ENCODE measurements at places on chromosomes 6 and 20.

DNA sequence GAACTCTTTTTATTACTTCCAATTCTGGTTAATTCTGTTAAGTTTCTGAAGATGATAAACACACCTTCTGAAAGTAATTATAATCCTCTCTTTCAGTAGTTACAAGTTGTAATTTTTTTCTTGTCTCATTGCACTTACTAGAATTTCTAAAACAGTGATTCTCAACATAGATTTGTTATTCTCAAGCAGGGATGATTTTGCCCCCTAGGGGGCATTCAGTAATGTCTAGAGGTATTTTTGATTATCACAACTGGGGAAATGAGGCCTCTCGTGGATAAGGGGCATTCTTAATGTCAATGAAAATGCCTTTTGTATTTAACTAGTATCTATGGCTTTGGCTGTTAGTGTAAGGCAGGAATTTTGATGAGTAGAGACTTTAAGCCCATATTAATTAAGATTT lies 39.4 kb upstream of the MAFB start:
- no peak for DNase-seq

DNA sequence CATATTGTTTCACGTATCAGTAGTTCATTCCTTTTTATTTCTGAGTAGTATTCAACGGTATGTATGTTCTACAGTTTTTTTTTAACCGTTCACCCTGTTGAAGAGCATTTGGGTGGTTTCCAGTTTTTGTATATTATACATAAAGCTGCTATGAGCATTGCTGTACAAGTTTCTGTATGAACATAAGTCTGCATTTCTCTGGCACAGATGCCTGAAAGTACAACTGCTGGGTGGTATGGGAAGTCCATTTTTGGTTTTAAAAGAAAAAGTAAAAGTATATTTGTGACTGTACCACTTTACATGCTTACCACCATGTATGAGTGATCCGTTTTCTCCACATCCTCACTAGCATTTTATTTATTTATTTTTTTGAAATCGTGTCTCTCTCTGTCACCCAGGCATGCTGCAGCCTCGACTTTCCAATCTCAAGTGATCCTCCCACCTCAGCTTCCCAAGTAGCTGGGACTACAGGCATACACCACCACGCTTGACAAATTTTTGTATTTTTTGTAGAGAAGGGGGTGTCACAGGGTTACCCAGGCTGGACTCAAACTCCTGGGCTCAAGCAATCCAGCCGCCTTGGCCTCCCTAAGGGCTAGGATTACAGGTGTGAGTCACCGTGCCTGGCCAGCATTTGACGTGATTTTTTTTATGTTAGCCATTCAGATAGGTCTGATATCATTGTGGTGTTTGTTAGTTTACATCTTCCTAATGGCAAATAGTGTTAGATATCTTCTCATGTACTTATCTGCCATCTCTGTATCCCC lies 11.0 kb upstream of the SIM1 start:
- DNase-seq, result no peak

DNA sequence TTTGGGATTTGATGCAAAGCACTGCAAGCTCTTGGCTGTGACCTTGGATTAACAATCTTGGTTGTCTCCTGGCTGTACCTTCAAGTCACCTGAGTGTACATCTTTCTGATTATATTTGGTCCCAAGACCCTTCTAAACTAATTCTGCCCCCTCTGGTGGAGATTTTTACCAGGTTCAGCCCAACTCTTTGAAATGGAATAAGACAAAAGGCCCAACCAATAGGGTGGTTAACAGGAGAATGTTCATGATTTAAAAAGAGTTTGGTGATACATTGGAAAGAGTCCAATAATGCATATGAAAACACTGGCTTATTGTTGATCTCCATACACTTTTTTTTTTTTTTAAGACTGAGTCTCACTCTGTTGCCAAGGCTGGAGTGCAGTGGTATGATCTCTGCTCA lies 77.5 kb upstream of the CD83 start:
- no peak for DNase-seq

DNA sequence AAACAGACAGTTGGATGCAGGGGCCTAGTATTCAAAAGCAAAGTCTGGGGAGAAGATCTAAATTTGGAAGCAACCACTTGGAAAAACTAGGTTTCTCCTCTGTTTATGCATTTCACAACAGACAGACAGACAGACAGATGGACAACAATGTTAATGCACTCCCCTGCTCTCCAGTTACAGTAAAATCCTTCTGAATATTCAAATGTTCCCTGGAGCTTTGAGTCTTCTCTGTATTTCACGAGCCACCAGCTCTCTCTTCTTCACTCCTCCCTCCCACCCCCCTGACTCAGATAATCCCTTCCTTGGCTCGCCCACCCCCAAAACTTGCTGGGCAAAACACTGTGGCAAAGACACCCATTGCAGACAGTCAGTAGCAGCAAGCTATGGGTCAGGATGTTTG lies 129.3 kb upstream of the TOP1 start:
- no peak for DNase-seq

GRCh38 chr6:110037726-110038295 lies 59.7 kb downstream of the GPR6 start:
- DNase-seq, result no peak

DNA sequence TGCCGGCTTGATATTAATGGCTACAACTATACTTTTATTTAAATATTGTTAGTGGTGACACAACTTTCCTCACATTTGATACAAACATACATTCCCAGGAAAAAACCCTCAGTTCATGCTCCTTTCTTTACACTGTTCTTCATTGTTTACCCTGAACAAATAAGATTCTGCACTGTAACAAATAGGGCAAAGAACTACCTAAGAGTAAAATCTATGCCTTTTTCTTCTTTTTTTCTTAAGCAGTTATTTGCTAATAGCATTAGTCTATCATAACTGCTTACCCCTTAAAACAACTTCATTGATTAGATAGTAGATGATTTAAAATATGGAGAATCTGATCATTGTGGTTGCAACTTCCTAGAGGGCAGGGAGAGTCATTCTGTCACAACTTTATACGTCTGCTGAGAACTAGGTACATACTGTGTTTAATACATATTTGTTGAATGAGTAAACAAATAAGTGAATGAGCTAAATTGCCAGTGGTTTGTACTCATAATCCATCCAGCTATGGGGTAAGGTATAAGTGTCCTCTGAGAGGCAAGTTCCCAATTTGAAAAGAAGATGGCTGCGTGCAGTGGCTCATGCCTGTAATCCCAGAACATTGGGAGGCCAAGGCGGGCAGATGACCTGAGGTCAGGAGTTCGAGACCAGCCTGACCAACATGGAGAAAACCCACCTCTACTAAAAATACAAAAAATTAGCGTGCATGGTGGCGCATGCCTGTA lies 161.0 kb downstream of the CDK19 start:
- DNase-seq, result no peak

- DNase-seq, result no peak
These were observed 68.1 kb downstream of the PHF20 start for GRCh38 chr20:35839904-35840303.

- no peak for DNase-seq
These were observed 23.6 kb downstream of the XRN2 start for GRCh38 chr20:21326700-21327099.

- DNase-seq, result no peak
These were observed 81.4 kb upstream of the ARID1B start for GRCh38 chr6:156695742-156696141.

DNA sequence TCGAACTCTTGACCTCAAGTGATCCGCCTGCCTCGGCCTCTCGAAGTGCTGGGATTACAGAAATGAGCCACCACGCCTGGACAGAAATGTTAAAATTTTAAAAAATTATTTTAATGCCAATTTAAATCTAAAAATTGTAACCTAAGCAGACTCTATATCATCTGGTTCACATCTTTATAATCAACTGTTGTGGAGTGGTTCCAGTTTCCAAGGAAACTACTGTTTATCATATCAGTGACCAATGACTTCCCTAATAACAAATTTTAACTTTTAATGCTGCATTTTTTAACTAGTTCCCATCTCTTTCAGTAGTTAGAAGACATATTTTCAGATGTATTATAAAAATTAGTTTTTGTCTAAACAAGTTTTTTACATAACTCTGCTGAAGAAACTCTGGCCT lies 5.2 kb upstream of the BTN3A2 start:
- DNase-seq, result no peak

GRCh38 chr6:25899580-25900408 lies 25.8 kb upstream of the SLC17A3 start:
- no peak for DNase-seq

DNA sequence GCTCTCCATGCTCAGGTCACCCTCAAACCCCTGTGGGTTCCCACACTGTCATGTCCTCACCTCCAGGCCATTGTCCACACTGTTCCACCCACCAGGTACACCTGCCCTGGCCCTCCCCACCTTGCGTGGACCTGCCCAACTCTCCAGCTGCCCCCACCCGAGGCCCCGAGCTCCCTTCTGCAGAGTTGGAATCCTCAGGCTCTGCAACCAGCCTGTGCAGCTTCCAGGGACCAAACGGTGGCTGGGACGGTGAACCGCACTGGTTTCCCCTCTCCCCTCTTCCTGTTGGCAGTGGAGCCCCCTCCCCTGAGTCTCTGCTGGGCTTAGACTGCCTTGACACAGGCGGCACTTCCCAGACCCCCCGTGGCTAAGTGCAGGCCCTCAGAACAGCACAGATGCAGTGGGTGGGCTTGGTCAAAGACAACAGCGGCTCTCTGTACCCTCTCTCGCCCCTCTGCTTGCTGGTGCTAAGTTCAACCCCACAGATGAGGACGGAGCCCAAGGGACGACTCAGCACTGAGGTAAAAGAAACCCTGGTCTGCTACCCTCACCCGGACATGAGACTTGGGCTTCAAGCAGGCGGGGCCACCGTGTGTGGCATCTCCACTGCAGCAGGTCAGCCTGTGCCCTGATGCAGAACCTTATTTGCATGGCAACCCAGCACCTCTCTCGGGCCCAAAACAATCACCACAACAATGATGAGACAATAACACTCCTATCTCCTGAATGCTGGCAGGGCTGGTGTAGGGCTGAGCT lies 11.0 kb downstream of the ZBP1 start:
- no peak for DNase-seq

- no peak for DNase-seq
These were observed 243.5 kb downstream of the BTBD9 start for GRCh38 chr6:38396209-38396608.

GRCh38 chr20:8709627-8710026 lies 359.3 kb upstream of the PLCB4 start:
- DNase-seq, result no peak

GRCh38 chr6:3318226-3318625 lies 59.5 kb downstream of the PSMG4 start:
- DNase-seq, result no peak

GRCh38 chr6:169800116-169800667 lies 48.8 kb downstream of the ERMARD start:
- DNase-seq, result no peak

DNA sequence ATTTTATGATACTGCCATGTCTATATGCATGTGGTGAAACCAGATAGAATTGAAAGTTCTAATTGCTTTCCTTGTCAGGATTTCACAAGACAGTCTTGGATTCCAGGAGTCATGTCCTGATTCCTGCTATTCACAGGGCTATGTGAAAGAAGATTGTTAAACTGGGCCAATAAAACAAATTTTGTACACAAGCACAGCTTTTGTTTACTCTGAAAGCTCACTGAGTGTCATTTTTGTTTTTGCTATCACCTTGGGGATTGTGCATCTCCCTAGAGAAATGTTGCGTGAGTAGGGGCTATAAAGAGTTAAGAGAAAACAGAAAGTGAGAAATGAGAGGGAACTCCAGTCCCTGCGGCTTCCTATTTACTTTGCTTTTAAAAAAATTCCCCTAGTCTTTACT lies 627.5 kb downstream of the PKHD1 start:
- no peak for DNase-seq

GRCh38 chr6:116144605-116145004 lies 18.7 kb upstream of the COL10A1 start:
- no peak for DNase-seq

GRCh38 chr6:35810971-35811698 lies 6.0 kb downstream of the LHFPL5 start:
- no peak for DNase-seq

GRCh38 chr6:109516929-109517328 lies 33.9 kb upstream of the ZBTB24 start:
- no peak for DNase-seq

DNA sequence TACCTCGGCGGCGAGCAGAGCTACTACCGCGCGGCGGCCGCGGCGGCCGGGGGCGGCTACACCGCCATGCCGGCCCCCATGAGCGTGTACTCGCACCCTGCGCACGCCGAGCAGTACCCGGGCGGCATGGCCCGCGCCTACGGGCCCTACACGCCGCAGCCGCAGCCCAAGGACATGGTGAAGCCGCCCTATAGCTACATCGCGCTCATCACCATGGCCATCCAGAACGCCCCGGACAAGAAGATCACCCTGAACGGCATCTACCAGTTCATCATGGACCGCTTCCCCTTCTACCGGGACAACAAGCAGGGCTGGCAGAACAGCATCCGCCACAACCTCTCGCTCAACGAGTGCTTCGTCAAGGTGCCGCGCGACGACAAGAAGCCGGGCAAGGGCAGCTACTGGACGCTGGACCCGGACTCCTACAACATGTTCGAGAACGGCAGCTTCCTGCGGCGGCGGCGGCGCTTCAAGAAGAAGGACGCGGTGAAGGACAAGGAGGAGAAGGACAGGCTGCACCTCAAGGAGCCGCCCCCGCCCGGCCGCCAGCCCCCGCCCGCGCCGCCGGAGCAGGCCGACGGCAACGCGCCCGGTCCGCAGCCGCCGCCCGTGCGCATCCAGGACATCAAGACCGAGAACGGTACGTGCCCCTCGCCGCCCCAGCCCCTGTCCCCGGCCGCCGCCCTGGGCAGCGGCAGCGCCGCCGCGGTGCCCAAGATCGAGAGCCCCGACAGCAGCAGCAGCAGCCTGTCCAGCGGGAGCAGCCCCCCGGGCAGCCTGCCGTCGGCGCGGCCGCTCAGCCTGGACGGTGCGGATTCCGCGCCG lies 994 bp downstream of the FOXC1 start:
- no peak for DNase-seq

- DNase-seq, result no peak
These were observed 1.1 kb downstream of the DDAH2 start for GRCh38 chr6:31727717-31728671.

DNA sequence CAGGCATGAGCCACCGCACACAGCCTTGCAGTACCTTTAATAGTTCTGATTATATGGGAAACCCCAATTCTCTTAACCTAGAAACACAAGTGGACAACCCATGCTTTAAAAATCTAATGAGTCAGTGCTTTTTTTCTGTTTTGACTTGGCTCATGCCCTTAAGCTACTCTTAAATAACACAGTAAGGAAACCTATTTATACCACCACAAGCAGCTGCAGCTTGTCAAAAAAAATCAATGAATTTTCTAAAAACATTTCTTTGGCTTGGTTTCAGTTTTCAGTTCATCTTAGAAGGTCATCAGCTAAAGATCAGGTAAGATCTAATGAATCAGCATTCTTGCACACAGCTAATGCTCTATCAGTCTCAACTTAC lies 124.1 kb upstream of the DST start:
- DNase-seq, result no peak

GRCh38 chr6:39037082-39037508 lies 11.5 kb upstream of the GLP1R start:
- no peak for DNase-seq

GRCh38 chr20:2972126-2972525 lies 71.3 kb upstream of the GNRH2 start:
- DNase-seq, result no peak

GRCh38 chr20:17652411-17652810 lies 29.6 kb downstream of the RRBP1 start:
- no peak for DNase-seq

- no peak for DNase-seq
These were observed 395.3 kb downstream of the CD109 start for GRCh38 chr6:74091136-74091793.

- no peak for DNase-seq
These were observed 44.6 kb downstream of the TSBP1 start for GRCh38 chr6:32327103-32327502.

Data from stimulated activated CD8-positive, alpha-beta memory T cell treated with anti-CD3 and anti-CD28 coated beads, Interleukin-12 subunit alpha, Interleukin-12 subunit beta, amount 100 ng/mL, for 4 hours (primary cell).